Stomach (tissue), 19 donors: ENCODE measurements at places on chromosomes 1 and 21. TPM values are rescaled to one million over a fixed set of nuclear protein-coding genes. Genes with fewer than 3 reads are reported as not detected.
A peak's percentile ranks its signal among the peaks of the same experiment; 100 is the strongest.

GRCh38 chr21:20802631-20803260, 195.5 kb upstream of the NCAM2 start:
- no peaks in the 10 kb centered on the region for H3K36me3 ChIP-seq
- H3K27ac ChIP-seq: no peak overlapping the region
- H3K27me3 ChIP-seq: no peaks in the 10 kb centered on the region
- no peaks in the 10 kb centered on the region for H3K4me1 ChIP-seq

DNA sequence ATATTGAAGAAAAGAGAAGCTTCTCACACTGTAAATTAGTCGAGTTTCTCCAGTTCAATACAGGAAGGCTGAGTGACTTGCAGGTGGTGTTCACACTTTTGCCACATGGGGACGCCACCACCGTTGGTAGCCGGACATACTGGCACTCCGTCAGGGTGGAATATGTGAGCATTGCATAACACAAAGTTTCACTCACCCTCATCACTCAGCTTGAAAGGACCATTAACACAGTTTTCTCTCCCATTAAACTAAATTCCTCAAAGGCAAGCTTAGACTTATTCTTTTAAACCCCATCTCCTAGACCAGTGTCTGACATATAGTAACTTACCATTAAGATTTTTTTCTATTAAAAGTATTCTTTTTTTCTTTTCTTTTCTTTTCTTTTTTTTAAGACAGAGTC, 105.3 kb upstream of the SERBP1 start:
- H3K4me1 ChIP-seq: peaks cover 7% of the 10 kb centered on the region
- peak; percentile 93 for DNase-seq
- no peaks in the 10 kb centered on the region for H3K27me3 ChIP-seq
- no peaks in the 10 kb centered on the region for H3K36me3 ChIP-seq
- no peak overlapping the region for H3K4me3 ChIP-seq

- H3K4me3 ChIP-seq: no peak overlapping the region
- no peaks in the 10 kb centered on the region for H3K27me3 ChIP-seq
- no peak overlapping the region for H3K27ac ChIP-seq
- H3K4me1 ChIP-seq: no peaks in the 10 kb centered on the region
These were observed 44.9 kb upstream of the NR5A2 start for GRCh38 chr1:199982606-199983005.

DNA sequence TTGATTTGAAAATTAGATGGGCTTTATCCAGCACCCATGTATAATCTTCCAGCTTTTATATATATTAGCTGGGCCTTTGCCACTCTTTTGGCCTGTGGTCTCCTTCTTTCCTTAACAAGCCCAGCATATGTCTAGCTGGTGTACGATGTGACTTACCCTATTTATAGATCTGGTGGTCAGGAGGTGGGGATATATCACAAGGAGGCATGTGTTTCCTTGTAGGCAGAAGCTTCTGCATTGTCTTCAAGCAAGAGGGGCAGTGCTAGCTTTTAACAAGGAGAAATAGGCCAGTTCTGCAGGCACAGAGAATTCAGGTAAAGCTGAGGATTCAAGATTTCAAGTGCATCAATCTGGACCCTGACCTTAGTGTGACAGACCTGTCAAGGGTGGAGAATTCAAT, 38.0 kb upstream of the DNASE2B start:
- no peak overlapping the region for H3K27ac ChIP-seq
- H3K36me3 ChIP-seq: no peaks in the 10 kb centered on the region
- no peak overlapping the region for H3K4me3 ChIP-seq
- no peak for DNase-seq

GRCh38 chr1:68916221-68916902, 419.5 kb upstream of the DEPDC1 start:
- DNase-seq: peak; percentile 88
- no peak overlapping the region for H3K4me3 ChIP-seq
- peak overlapping the region; percentile 14 for H3K27ac ChIP-seq
- no peaks in the 10 kb centered on the region for H3K4me1 ChIP-seq

GRCh38 chr1:226919587-226919986, 20.5 kb upstream of the COQ8A start:
- no peak overlapping the region for H3K4me3 ChIP-seq
- no peaks in the 10 kb centered on the region for H3K27me3 ChIP-seq
- no peaks in the 10 kb centered on the region for H3K36me3 ChIP-seq
- H3K4me1 ChIP-seq: no peaks in the 10 kb centered on the region

Gene CNR2
- polyA plus RNA-seq: not detected

Gene TMEM269
- polyA plus RNA-seq: not detected
